ENCODE measurements at places on chromosomes 1 and 21.

- peak; percentile 40 for DNase-seq
Observed at GRCh38 chr1:24900985-24901781, 28.9 kb downstream of the RUNX3 start.

GRCh38 chr1:235404190-235404589 lies 37.0 kb downstream of the TBCE start:
- no peak for DNase-seq

- DNase-seq = no peak
Observed at GRCh38 chr1:54754045-54754444, 10.3 kb downstream of the PARS2 start.

DNA sequence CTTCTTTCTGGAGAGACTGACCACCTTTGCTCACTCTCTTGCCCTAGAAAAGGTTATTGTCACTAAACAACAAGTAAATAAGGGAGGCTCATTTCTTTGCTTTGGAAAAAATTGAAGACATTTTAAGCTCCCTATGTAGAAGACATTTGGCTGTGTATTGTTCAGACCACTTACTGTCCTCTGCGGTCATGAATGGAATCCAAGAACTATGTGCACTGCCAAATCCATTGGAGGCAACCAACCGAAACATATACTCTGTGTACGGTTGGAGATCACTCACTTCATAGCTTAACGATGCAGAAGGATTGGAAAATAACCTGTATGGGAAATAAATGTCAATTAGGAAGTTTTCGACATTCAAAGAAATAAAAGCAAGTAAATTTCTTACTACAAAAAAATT lies 332.8 kb downstream of the KCTD3 start:
- DNase-seq = no peak

DNA sequence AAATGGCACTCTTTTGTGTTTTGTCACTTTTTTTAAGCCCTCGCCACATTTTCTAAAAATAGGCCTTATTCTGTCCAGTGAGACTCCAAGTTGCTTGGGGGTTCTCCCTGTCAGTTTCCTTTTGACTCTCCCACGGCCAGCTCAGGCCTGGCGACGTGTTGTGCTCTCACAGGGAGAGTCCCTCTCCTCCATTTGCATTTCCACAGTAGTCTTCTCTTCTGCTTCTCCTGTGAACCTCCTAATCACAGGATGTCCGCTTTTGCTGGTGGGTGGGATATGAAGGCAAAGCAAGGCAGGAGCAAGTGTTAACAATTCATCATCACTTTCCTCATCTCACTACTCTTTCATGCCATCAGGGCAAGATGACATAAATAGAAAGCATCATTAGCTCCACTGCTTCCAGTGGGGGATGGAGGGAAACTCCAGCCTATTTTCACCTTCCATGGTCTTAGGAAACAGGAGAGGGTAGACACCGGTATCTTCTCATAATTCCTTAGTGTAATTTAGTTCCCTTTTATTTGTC lies 99.8 kb downstream of the INTS7 start:
- DNase-seq = peak; percentile 76

DNA sequence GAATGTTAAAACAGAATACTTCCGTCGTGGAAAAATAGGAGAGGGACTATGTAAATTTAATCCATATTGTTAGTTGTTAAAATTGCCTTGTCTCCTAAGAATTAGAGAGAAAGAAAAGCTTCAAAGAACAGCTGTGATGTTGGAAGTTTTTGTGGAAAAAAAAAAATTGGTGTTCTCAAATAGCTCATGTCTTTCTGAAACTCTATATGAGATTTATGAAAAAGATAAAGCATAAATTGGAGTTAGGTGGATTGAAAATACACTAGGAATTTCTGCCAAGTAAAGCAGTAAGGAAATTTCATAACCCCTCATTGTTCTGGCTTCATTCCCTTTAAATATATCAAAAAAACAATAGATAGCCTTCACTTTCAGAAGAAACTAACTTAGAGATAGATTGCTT lies 274.0 kb upstream of the ADAMTS5 start:
- DNase-seq = no peak

All from stimulated activated naive CD8-positive, alpha-beta T cell treated with anti-CD3 and anti-CD28 coated beads, Interleukin-15, Interleukin-2, amounts not matched to agents 100 U/mL and 50 U/mL, for 24 hours (primary cell).